Activated CD8-positive, alpha-beta T cell treated with anti-CD3 and anti-CD28 coated beads for 36 hours (primary cell): ENCODE measurements at places on chromosomes 11 and 22. TPM values are rescaled to one million over a fixed set of nuclear protein-coding genes. Genes with fewer than 3 reads are reported as not detected.

MN1 gene
- total RNA-seq = 0.11 TPM

NCF4 gene
- total RNA-seq = 2.9 TPM

PKNOX2 gene
- total RNA-seq = not detected

ADORA2A gene
- total RNA-seq = 42.9 TPM

FXYD6 gene
- total RNA-seq = not detected

CDC45 gene
- 111 TPM for total RNA-seq

GRIA4 gene
- total RNA-seq = not detected

OR56A1 gene
- total RNA-seq = not detected

NPTXR gene
- total RNA-seq = 0.69 TPM

OR52L1 gene
- total RNA-seq = not detected

DNA sequence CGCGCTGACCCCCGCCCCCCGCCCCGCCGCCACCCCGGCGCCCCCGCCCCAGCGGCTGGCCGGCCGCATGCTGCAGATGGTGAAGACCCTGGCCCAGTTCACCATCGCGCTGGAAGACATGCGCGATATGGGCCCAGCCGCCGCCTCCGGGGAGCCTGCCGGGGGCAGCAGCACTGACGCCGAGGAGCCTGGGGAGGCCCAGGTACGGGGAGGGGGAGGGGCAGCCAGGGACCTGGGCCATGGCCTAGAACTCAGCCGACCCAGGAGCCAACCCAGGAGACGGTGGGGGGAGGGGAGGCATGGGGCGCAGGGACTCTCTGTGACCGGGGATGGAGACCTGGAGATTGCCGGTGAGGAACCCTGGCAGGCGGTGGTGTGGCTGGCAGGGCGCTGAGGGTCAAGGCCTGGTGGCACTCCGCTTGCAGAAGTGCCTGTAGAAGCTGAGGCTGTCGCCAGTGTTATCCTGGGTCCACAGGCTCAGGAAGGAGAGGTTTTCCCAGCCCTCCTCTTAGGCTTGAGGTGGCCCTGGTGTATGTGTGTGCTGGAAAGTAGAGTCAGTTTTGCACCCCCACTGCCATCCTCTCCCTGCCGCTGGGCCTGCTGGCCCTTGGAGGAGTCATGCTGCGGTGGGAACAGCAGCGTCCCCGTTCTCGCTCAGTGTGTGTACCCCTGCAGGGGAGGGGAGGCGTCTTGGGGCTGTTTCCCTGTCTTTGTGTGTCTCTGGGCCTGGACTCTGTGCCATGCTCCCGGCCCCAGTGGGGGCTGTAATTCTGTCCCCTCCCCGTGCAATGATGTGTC is 32.9 kb upstream of the RELT start:
- no peak overlapping the region for H3K27ac ChIP-seq
- H3K4me1 ChIP-seq = no peaks in the 10 kb centered on the region
- H3K4me3 ChIP-seq = no peak overlapping the region

- H3K27me3 ChIP-seq = no peaks in the 10 kb centered on the region
- no peak overlapping the region for H3K27ac ChIP-seq
- no peaks in the 10 kb centered on the region for H3K4me1 ChIP-seq
- no peak for DNase-seq
Observed at GRCh38 chr22:30773919-30774318, 79.2 kb downstream of the OSBP2 start.

- no peak overlapping the region for H3K4me3 ChIP-seq
Observed at GRCh38 chr11:14585438-14585837, 58.2 kb upstream of the PDE3B start.

DNA sequence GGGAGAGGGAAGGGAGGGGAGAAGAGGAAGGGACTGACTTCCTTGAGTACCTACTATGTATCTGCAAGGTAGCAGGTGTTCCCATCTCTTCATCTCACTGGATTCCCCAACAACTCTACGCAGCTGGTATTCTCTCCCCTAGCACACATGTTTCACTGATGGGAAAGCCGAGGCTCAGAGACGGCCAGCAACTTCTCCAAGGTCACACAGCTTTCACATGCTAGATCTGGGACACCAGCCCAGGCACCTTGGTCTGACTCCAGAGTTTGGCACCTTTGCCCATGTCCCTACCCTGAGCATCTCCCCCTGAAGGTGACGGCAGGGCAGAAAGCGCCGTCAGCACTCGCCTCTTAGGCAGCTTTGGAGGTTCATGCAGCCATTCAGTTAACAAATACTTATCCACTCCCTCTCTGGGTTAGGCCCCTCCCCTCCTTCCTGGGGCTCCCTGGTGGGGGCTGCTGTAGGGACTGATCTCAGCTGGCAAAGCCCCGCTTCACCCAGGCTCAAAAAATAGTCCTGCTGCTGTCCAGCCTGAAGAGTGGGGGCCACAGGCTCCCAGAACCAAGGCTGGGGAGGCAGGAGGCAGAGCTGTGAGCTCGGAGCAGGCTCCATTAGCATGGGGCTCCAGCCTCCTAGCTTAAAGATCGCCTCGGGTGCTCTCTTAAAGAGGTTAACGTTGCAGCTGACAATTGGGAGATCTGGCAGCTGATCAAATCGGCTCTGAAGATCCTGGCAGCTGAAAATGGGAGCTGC is 79.4 kb downstream of the IGLL1 start:
- no peaks in the 10 kb centered on the region for H3K36me3 ChIP-seq
- no peak overlapping the region for H3K4me3 ChIP-seq
- H3K27ac ChIP-seq = no peak overlapping the region
- DNase-seq = no peak
- H3K27me3 ChIP-seq = no peaks in the 10 kb centered on the region

GRCh38 chr11:88012456-88012855 is 162.8 kb downstream of the RAB38 start:
- H3K27me3 ChIP-seq = no peaks in the 10 kb centered on the region
- no peak overlapping the region for H3K4me3 ChIP-seq
- H3K4me1 ChIP-seq = no peaks in the 10 kb centered on the region
- H3K36me3 ChIP-seq = no peaks in the 10 kb centered on the region
- DNase-seq = no peak
- no peak overlapping the region for H3K27ac ChIP-seq

GRCh38 chr22:45612451-45612901 is 59.2 kb upstream of the ATXN10 start:
- no peaks in the 10 kb centered on the region for H3K36me3 ChIP-seq
- no peak overlapping the region for H3K27ac ChIP-seq
- no peak overlapping the region for H3K4me3 ChIP-seq
- peak; percentile 54 for DNase-seq
- peaks cover 6% of the 10 kb centered on the region for H3K4me1 ChIP-seq
- H3K27me3 ChIP-seq = peaks cover 1% of the 10 kb centered on the region

GRCh38 chr11:19714022-19714386 is 1.4 kb downstream of the NAV2 start:
- H3K4me1 ChIP-seq = peaks cover 22% of the 10 kb centered on the region
- peak overlapping the region; percentile 73 for H3K4me3 ChIP-seq

GRCh38 chr22:49827271-49827852 is 311 bp downstream of the BRD1 start:
- no peaks in the 10 kb centered on the region for H3K27me3 ChIP-seq
- peaks cover 31% of the 10 kb centered on the region for H3K36me3 ChIP-seq
- H3K4me1 ChIP-seq = peaks cover 45% of the 10 kb centered on the region

- no peak for DNase-seq
- H3K4me3 ChIP-seq = no peak overlapping the region
- no peaks in the 10 kb centered on the region for H3K27me3 ChIP-seq
- no peaks in the 10 kb centered on the region for H3K4me1 ChIP-seq
Observed at GRCh38 chr11:135008412-135008811, 596.4 kb upstream of the B3GAT1 start.

DNA sequence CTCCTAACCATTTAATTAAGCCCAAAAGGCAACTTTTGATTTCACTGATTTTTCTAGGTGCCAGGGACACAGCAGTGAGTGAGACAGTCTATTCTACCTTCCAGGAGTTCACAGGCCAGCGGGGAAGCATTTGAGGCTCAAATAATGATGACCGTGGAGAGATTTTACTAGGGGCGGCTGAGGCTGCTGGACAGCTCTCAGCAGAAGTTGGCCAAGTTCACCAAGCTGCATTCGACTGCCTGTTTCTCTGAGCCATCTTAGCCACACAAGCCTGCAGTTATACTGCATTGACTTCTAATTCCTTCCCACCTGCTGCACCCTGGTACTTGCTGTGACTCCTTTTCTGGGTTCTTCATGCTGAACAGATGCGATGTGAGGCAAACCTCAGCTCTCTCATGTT is 168.9 kb upstream of the TBCEL start:
- DNase-seq = no peak
- H3K36me3 ChIP-seq = no peaks in the 10 kb centered on the region
- peaks cover 2% of the 10 kb centered on the region for H3K27me3 ChIP-seq
- no peak overlapping the region for H3K4me3 ChIP-seq
- no peak overlapping the region for H3K27ac ChIP-seq

DNA sequence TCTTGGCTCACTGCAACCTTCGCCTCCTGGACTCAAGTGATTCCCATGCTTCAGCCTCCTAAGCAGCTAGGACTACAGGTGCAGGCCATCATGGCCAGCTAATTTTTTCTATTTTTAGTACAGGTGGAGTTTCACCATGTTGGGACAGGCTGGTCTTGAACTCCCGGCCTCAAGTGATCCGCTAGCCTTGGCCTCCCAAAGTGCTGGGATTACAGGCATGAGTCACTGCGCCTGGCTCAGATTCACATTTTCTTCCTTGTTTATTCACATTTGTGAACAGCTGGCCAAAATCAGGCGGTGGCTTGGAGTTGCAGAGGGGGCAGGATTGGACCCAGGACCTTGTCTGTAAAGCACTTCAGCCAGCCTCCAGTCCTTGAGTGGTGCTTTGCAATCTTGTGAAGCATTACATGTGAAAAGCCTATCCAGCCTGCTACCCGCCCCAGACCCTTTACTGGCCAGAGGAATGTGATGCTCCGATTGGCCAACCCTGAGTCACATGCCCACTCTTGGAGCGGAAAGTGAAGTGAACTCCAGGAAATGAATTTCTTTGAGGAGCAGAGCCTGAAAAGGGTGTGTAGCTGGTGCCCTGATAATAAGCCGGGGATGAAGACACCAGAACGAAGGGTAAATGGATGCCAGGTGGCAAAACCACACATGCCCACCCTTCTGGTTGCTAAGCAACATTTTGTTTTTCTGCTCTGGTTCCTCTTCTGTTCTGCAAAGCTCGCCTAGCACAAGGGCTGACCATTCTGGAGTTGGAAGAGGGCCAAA is 62.6 kb upstream of the PTPRJ start:
- no peaks in the 10 kb centered on the region for H3K36me3 ChIP-seq
- peaks cover 50% of the 10 kb centered on the region for H3K4me1 ChIP-seq
- no peak for DNase-seq
- no peak overlapping the region for H3K4me3 ChIP-seq
- H3K27me3 ChIP-seq = no peaks in the 10 kb centered on the region

GRCh38 chr11:98564881-98565280 is 455.9 kb upstream of the CNTN5 start:
- no peak overlapping the region for H3K27ac ChIP-seq
- H3K4me3 ChIP-seq = no peak overlapping the region
- no peak for DNase-seq
- no peaks in the 10 kb centered on the region for H3K27me3 ChIP-seq
- H3K4me1 ChIP-seq = no peaks in the 10 kb centered on the region

GRCh38 chr11:131694526-131695424 is 324.4 kb downstream of the NTM start:
- DNase-seq = peak; percentile 69
- H3K4me3 ChIP-seq = no peak overlapping the region
- H3K27me3 ChIP-seq = peaks cover 34% of the 10 kb centered on the region
- H3K27ac ChIP-seq = no peak overlapping the region
- no peaks in the 10 kb centered on the region for H3K36me3 ChIP-seq

GRCh38 chr11:7964261-7964660 is 986 bp downstream of the NLRP10 start:
- DNase-seq = no peak
- H3K27me3 ChIP-seq = peaks cover 15% of the 10 kb centered on the region
- H3K4me1 ChIP-seq = no peaks in the 10 kb centered on the region
- H3K36me3 ChIP-seq = no peaks in the 10 kb centered on the region
- H3K4me3 ChIP-seq = no peak overlapping the region
- H3K27ac ChIP-seq = no peak overlapping the region
